ENCODE measurements at places on chromosomes 3 and 15.

- no peak for DNase-seq
Measured at GRCh38 chr15:32817577-32817976, 99.8 kb downstream of the GREM1 start.

DNA sequence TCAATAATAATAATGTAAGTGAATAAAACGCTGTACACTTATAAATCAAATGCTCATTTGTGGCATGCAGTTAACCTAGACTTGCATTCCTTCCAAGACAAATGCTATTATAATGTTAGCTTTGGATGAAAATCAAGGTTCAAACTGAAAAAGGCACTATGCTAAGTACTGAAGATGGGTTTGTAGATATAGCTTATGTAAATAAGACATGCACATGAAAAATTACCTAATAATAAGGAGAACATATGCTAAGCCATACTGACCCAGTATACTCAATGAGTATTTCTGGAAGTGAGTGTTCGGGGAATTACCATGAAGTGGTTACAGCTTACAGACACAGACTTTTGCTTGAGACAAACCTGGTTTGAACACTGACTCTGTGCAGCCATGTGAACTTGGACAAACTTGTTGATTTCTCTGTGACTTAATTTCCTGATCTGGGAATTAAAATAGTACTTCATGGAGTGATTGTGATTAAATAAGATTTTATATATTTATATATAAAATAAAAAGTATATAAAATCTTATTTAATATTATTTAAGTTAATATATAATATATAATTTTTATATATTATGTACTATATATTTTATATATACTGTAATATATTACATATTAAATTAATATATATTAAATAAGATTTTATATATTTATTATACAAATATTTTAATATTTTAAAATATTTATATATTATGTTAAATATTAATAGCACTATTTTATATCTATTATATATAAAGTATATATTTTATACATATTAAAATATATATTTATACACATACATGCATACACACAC, 159.2 kb downstream of the ZPLD1 start:
- no peak for DNase-seq

- DNase-seq = no peak
Measured at GRCh38 chr15:77036537-77037387, 34.1 kb downstream of the TSPAN3 start.

DNA sequence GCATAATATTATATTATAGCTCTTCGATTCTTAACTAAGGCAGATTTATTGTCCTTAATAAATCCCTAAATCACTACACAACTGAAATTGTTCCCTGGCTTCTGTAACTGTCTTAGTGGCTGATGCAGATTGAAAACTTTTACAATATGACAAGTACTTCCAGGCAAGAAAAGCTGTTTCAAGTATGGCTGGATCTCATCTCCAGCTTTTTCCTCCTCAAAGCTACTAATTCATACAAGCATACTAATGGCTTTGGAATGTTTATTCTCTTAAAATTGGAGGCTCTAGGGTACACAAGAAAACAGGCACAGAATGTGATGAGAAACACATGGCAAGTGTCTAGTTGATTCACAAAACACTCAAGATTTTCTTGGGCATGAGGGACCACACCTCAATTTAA, 351.5 kb upstream of the ICE2 start:
- DNase-seq = no peak

GRCh38 chr3:153789380-153789779, 331.8 kb upstream of the ARHGEF26 start:
- no peak for DNase-seq

DNA sequence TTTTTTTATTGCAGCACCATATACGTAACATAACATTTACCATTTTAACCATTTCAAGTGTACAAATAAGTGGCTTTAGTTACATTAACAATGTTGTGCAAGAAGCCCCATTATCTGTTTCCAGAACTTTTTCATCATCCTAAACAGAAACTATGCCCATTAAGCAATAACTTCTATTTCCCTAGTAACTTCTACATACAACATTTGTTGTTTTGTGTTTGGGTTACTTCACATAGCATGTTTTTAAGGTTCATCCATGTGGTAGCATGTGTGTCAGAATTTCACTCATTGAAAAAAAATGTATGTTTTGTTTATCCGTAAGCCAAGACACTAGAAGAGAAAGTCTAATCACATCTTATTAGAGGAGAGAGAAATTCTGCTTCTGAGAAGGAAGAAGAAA, 450.5 kb upstream of the PDZRN3 start:
- no peak for DNase-seq

DNA sequence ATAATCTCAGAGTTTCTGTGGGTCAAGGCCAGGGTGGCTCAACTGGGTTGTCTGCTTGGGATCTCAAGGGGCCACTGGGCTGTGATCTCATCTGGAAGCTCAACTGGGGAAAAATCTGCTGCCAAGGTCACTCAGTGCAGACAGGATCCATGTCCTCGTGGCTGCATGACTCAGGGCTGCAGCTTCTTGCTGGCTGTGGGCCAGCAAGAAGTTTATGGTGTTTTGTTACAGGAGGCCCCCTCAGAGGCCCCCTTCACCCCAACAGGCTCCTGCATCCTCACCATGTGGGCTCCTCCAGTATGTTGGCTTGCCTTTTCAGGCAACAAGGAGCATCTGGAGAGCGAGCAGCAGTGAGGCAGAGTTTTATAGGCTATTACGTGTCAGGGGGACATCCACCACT, 14.6 kb downstream of the OCA2 start:
- DNase-seq = no peak

DNA sequence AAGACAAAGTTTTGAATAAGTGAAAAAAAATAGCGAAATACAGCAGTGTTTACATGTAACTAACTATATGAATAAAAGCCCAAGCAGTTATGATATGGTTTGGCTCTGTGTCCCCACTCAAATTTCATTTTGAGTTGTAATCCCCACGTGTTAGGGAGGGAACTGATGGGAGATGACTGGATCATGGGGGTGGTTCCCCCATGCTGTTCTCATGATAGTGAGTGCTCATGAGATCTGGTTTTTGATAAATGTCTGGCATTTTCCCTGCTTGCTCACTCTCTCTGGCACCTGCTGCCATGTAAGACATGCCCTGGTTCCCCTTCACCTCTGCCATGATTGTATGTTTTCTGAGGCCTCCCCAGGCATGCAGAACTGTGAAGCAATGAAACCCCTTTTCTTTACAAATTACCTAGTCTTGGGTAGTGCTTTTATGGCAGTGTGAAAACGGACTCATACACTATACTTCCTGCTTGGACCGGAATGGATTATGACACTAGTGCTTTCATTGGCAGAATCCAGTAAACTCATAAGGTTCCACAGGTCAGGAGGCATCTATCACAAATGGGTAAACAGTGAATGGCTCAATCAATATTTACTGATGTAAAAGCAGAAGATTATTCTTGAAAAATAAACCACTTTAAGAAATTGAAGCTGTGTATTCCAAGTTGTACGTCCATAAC, 192.1 kb downstream of the CBLB start:
- DNase-seq = no peak

- no peak for DNase-seq
Measured at GRCh38 chr3:106231086-106231485, 362.3 kb upstream of the CBLB start.

DNA sequence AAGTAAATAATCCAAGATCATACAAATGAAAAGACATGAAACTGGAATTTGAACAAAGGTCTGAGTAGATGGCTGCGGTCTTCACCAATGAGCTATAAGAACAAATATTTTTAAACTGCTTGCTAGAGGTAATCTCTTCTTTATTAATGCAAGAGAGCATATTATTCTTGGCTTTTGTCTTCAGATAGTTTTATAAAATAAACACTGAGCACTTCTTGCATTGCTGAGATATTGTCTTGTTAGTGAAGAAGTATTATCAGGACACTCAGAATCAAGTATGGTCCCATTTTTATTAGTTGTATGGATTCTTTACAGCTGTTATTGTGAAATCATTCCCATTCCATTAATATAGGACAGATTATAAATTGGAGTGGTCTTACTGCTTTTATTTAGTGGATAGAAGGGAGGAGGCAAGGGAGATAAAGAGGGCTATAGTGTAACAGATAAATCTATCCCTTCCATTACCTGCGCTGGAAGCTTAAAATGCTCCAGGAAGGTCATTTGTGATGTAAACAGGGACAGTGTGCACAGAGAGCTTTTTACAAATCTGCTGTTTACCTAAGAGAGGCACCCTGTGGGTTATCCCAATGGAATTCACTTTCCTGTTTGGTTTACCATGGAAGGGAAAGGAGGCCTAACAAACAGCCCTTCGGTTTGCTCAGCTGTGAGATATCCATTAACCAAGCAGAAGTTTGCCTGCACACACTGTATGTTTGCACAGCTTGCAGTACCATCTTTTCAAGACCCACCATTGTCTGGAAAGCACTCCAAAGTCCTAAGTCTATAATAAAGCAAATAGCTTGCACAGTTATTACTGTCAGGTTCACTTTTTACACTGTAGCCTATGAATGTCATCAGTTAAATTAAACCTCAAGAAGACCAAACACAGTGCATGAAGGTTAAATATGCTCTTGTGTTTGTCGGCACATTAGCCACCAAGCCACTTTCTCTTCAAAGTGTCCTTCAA, 347.7 kb upstream of the TGFBR2 start:
- no peak for DNase-seq

DNA sequence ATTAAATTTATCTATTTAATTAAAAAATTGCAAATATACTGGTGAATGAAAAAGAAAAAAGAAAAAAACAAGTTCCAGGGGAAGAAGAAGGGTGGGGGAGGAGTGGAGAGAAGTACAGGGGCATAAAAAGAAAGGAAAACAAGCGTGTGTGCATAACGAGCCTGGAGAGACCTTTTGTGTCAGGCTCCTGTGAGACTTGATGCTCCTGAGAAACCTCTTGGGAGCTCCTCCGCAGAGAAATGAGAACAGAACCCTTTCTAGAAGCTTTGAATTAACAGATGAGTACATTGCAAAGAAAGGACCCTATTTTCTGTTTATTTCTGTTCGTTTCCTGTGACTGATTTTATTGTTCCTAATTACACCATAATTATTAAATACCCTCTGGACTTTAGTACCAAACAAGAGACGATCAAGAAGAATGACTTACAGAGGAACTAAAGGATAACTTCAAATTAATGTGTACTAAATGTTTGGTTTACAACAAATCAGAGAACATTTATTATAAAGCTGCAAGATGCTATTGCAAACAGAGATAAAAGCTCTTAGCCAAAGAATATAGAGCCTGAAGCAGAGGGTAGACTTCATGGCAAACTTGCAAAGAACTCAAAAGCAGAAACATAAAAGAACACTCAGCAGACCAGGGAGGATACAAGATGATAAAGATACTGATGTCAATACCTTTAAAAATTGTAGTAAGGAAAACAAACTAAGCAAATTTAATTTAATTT, 74.7 kb downstream of the DPPA2 start:
- no peak for DNase-seq

DNA sequence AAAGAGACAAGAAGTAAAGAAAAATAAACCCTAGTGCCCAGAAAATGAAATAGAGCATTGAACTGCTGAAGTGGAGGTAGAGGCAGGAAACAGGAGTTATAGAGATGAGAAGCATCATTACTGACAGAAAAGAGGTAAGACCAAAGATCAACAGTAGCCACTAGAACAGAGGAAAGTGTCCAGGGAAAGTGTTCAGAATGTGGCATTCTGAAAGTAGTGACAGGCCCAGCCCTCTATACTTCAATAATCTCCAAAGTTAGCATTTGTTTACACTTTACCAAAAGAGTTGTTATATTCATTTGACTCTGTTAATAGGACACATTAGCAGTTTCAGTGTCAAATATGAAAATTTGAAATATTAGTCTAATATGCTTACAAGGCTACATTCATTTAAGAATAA, 727.1 kb upstream of the NECTIN3 start:
- DNase-seq = no peak

- DNase-seq = no peak
Measured at GRCh38 chr3:126135071-126135405, 45.3 kb downstream of the ALDH1L1 start.

DNA sequence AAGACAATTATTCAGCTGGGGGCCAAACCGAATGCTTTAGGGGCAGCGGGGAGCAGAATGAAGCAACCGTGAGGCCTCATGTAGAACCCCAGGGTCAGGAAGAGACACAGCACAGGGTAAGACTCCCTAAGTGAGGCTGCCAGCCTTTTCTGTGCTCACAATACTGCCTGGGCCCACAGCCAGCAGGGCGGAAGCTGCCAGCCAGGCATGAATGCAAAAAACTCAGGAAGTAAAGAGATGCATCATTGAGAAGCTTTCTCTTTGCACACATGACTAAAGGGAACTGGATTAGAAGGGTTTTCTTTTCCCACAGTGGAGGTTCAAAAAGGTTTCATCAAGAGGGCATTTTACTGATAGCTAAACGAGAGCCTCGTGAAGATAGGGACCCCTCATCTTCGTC, 33.3 kb downstream of the CA12 start:
- DNase-seq = no peak
